ENCODE measurements at places on chromosomes 3 and 15.

DNA sequence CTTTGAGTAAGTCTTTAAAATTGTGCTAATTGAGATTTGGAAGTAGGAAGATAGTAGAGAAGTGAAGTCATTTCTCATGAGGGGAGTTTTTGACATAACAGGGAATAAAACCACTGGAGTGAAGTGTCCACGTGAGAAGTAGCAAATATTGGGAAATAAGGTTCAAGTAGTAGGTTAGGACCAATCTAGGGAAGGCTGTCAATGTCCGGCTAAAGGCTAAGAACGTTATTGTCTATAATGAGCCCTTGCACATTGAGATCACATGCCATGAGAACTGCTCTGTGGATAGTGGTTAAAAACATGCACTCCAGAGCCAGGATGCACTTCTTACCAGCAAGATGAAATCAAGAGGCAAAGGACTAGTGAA is 459.9 kb upstream of the TPRG1 start:
- DNase-seq: no peak

DNA sequence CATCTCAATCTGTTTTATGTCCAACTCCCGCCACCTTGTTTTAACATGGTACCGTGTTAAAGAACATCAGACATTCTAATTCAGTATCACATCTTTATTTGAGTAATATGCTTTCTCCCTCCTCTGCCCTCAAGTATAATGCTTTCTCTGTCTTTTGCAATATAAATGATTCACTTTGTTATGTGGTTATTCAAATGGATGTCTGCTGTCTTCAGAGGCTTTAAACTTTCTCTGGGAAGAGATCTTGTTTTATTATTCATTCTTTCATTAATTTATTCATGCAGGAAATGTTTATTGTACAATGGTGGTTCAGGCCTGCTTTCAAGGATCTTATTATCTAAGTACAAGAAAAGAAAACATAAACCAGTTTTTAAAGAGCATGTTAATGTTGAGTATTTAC is 57.1 kb downstream of the RAP2B start:
- no peak for DNase-seq

DNA sequence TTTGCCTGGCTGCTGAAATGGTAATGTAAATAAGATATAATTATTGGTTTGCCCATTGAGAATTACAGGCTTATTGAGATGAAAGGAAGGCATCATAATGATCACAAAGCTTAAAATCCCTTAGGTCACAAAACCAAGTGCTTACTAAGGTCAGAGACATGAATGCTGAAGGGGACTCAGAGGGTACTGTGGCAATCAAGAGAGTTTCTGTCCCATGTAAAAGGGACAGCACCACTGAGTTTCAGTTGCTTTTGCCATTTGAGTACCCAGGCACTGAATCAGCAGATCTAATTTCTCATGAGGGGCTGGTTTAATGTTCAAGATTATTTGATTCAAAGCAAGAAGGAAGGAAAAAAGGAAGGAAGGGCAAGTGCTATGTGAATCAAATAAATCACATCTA is 127.0 kb downstream of the PLOD2 start:
- no peak for DNase-seq

DNA sequence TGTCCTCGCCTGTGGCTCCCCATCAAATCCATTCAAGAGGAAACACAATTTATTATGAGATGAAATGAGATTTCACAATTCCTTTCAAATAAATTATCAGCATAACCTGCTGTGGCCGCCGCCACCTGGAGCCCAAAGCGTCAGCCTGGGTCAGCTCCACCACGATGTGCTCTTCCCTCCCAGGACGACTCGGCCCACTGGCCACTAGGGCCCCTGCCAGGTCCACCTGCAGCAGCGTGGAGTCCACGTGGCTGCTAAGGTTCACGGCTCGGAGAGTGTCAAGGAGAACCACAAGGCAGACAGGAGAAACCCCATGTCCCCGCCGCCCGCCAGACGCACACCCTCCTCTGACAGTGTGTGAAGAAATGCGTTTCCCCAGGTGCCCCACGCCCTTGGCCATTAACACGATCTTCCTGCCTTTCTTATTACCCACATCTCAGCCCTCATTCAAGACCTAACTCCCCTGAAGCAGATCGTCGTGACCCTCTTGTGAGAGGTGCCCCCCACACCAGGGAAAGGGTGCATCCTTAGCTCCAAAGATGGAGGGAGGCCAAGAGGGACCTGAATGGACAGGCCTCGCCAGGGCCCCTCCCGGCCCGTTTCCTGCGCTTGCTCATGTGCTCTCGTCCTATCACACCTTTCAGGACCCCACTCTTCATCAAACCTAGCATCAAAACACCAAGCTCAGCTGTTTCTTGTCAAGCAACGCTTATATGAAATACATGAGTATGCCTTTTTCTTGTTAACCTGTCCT is 80.6 kb downstream of the OCA2 start:
- no peak for DNase-seq
